ENCODE measurements at places on chromosomes 4 and X.

DNA sequence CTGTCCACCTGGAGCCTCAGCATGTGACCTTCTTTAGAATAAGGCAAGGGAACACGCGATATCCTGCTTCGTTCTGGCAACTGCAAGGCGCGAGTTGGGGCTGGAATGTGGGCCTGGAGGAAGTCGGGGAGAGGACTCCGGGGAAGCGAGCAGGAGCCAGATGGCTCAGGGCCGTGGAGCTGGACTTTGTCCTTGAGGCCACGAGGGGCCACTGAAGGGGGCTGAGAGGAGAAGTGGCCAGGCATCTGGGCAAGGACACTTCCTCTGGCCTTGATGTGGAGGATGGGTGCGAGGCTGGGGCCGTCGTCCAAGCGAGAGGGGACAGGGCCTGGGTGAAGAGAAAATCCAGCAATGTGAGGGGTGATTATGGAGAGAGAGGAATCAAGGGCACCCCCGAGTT, 12.2 kb upstream of the DUSP9 start:
- DNase-seq = no peak

DNA sequence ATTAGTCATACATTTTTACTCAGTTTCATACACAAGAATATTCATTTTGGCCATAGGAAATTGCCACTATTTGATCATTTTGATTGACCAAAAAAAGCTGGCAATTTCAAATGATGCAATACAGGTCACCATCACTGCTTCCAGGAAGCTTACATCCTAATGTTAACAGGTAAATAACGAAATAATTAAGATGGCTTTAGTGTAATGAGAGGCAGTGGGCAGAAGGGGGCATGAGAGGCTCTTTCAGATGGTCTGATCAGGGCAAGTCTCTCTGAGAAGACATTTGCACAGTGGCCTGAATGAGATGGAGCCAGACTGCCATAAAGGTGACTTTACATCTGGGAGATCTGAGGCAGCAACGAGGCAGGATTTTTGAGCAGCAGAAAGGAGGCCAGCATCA, 170.7 kb downstream of the SLIT2 start:
- peak; percentile 51 for DNase-seq

DNA sequence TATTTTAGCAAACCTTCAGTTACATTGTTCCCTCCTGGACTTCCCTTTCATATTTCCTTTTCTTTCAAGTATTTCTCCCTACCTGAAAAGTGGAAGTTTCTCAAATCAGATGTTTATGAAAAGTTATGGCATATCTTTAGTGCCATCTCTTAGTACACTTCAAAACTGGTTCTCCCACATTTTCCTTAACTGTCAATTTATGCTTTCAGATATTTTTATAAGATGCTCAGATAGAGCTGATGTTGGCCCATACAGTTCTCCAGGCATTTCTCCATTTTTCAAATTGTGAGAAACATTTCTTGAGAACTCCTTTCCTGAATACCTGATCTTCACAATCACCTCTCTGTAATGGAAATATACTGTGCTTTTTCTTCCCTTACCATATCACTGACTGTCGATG, 32.5 kb upstream of the AP1AR start:
- no peak for DNase-seq

DNA sequence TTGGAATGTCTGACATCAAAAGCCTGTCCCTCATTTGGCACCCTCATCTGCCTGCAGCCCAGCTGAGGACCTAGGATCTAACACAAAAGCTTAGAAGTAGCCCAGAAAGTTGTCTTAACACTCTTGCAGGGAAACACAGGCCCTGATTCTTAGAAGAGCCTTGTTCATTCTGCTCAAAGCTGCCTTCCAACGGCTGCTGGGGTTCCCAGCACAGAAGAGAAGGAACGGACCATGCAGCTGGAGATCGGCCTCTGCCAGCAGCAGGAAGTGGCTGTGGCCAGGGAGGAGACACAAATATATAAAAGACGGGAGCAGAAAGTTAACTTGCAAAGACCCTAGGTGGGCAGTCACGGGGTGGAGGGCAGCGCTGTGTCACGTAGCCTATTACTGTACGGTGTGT, 20.4 kb downstream of the PRPS2 start:
- DNase-seq = no peak

- DNase-seq = no peak
Observed at GRCh38 chr4:4416981-4417380, 30.1 kb downstream of the NSG1 start.

DNA sequence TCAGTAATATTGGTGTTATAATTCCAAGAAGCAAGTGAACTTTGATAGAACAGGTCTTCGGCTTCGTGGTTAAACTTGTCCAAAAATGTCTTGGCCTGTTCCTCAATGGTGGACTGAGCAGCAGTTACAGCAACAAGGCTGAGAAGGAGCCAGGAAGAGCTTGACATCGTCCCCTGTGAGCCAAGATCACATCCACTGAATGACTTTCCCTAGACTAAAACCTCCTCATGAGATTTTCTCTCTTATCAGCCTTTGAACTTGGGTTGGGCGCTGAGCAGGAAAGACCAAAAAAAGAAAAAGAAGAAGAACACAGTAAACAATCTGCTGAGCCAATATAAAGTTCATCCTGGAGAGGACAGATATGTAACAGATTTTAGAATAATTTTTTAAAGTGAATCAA, at the start of gene ACE2:
Gene ACE2, minus strand, starts transcription at position 216 of the 400 bp plus-strand sequence. Its CDS starts 49 bp downstream, at position 167.
- no peak for DNase-seq

All from activated CD4-positive, alpha-beta T cell treated with anti-CD3 and anti-CD28 coated beads for 36 hours (primary cell).